A673 (cell line): ENCODE measurements at places on chromosomes 2 and 18. TPM values are rescaled to one million over a fixed set of nuclear protein-coding genes. Genes with fewer than 3 reads are reported as not detected.

The RETREG2 gene
- 53.1 and 59.0 TPM in 2 replicates for total RNA-seq

The FAM124B gene
- not detected in 2 replicates for total RNA-seq

The TUBB8B gene
- total RNA-seq, result 0.77 and 0.79 TPM in 2 replicates

GRCh38 chr2:221571025-221571550, 1.0 kb downstream of the EPHA4 start:
- peak; percentile 24 for DNase-seq

- DNase-seq, result peak; percentile 84
These were observed 5.1 kb downstream of the POLR1B start for GRCh38 chr2:112547333-112547732.

- no peak for DNase-seq
These were observed 263.1 kb upstream of the ID2 start for GRCh38 chr2:8418721-8419120.

- DNase-seq, result no peak
These were observed 153.6 kb downstream of the NCKAP5 start for GRCh38 chr2:133414486-133415209.

DNA sequence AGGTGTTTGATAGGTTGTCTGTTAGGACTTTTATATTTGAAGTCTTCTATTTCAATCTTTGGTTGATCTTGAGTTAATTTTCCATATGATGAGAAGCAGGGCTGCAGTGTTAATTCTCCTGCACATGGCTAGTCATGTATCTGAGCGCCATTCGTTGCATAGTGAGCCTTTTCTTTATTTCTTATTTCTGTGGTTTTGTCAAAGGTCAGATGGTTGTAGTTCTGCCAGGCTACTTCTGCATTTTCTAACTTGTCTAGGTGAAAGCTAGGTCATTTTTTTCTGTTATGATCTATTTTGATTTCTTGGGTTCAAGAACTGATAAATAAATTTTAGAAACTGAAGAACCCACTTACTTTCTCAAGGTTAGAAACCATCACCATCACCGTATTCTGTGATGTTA, 56.7 kb downstream of the CCDC74A start:
- no peak for DNase-seq

GRCh38 chr2:236964291-236964690, 121.4 kb upstream of the COPS8 start:
- no peak for DNase-seq

GRCh38 chr2:16055848-16056580, 115.7 kb downstream of the MYCN start:
- no peak for DNase-seq

GRCh38 chr2:118837067-118837466, 10.4 kb downstream of the EN1 start:
- no peak for DNase-seq

- no peak for DNase-seq
These were observed 52.9 kb downstream of the DNER start for GRCh38 chr2:229661478-229661877.

- DNase-seq, result no peak
These were observed 336.3 kb upstream of the NRXN1 start for GRCh38 chr2:51368250-51368649.

- DNase-seq, result no peak
These were observed 1076.2 kb downstream of the TSN start for GRCh38 chr2:122831649-122832048.

DNA sequence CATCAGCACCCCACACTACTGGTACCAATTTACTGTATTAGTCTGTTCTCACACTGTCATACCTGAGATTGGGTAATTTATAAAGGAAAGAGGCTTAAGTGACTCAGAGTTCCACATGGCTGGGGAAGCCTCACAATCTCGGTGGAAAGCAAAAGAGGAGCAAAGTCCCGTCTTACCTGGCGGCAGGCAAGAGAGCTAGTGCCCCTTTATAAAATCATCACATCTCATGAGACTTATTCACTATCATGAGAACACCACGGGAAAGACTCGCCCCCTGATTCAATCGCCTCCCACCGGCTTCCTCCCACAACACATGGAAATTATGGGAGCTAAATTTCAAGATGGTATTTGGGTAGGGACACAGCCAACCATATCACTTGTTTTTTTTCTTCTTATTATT, 717.2 kb downstream of the TRIB2 start:
- DNase-seq, result no peak

DNA sequence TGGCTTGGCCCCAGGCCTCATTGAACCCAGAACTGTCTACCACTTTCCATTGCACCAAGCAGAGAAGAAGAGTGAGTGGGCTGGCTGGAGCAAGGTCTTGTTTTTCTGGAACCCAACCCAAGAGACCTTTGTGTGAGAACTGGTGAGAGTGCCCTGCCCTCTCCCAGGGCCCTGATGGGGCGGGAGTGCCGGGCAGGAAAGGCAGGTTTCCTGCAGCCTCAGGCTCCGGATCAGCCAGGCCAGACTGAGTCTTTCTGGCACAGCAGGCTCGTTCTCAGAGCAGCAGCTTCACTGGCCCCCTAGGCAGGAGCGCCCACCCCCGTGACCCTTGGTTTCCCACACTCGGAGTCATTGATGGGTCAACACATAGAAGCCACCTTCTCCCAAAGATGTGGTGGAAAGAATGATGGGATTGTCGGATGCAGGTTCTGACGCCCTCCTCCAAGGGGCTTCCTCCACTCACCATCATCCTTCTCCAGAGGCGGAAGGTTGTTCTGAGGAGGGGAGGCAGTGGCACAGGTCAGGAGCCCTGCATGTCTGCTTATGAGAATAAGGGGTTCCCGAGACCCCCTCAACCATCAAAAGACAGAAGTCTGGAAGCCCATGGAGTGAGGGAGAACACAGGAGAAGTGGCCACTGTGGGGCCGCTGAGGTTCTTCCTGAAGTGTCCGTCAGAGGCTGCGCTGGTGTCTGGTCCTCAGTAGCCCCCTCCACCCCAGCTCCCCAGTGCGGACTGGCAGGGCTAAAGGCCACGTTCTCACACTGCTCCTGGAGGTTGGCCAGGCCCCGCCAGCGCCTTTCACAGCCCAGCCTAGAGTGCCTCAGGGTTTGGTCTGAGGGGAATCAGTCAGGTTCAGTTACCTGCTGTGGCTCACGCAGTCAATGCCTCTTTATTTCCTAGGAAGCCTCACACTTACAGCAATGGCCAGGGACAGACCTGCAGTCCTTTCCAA, 62.8 kb upstream of the LAPTM4A start:
- DNase-seq, result no peak

GRCh38 chr2:241703032-241703604, 1.3 kb downstream of the ING5 start:
- DNase-seq, result peak; percentile 48

GRCh38 chr2:224252631-224253030, 149.3 kb downstream of the FAM124B start:
- no peak for DNase-seq

DNA sequence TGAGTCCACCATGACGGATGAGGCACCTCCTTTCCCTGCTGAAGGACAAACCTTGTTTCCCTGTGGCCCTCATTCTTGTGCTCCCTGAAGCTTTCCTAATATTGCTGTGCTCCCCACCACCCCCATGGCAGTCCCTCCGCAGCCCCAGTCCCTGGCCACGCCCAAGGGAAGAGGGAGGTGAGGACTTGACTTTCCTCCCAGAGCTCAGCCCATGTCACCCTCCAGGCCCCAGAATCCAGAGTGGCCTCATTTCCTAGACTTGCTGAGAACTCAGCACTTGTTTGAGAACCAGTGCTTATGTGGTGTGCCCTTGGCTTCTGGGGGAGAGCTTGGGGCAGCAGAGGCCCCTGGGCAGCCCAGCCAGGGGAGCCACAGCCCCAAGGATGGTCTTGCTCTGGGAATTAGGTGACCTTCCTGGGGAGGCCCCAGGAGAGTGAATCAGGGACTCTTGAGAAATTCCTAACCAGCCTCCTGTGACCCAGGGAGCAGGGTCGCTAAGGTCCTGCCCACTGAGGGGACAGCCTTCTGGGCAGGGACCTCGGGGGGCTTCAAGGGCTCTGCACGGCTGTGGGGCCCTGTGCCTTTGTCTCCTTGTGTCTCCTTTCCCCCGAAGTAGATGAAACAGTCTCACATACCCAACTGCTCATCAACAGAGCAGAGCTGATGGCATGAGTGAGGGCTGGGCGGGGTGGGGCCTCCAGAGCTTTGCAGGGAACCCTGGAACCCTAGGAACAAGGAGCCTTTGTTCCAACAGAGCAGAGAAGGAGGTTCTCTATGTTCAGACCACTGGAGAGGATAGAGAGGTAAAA, 27.9 kb downstream of the PSD4 start:
- no peak for DNase-seq

DNA sequence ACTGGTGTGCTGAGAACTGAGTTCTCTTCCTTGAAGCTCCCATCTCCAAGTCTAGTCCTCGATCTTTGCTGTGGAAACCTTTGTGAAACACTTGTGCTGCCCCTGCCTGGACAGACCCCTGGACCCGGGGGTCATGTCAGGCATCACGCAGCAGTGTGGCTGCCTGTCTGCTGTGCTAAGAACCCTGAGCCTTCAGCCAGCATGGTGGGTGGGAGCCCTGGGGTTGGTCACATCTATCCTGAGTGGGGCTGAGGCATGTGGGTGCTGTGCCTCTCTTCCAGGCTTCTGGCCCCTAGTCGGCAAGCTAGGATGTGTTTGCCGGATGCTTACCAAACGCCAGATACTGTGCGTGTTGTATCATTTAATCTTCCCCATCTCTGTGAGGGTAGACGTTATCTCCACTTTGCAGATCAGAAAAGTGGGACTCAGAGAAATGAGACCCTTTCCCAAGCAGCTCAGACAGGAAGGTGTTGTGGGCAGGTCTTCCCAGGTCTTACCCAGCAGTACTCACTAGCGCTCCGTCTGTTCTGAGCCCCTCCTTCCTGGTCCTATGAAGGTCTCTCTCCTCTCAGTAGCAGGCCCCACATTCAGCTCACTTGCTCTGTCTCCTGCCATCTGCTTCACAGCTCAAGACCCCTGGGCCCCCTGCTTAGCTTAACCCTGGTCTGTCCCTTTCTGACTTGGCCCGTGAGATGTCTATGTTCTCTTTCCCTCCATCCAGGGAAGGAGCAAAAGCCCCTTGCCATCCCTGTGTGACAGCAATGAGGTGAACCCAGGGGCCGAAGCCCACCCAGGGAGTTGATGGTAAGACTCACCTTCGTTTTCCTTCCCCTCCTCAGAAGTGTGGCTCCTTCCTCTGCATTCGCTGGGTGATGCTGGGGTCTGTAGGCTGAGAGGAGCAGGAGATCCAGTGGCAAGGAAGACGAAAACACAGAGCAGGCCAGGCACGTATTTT, 242.8 kb downstream of the FAM210A start:
- DNase-seq, result no peak

DNA sequence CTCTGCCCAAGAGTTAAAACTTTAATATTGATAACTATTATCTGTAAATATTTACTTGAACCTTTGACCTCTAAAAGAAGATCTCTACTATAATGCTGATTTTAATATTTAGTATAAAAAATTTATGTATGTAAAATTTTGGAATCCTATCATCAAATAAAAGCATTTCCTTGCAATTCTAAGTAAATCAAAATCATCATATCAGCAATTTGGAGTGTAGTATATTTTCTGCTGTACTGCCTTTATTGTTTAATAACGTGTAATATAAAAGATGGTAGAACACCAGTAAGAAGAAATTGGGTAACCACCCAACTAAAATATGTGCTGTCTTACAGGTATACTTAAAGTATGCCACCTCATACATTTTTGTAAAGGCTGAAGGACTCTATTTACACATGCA, 94.6 kb downstream of the TLK1 start:
- no peak for DNase-seq

GRCh38 chr2:195017890-195018289, 639.1 kb upstream of the SLC39A10 start:
- no peak for DNase-seq

DNA sequence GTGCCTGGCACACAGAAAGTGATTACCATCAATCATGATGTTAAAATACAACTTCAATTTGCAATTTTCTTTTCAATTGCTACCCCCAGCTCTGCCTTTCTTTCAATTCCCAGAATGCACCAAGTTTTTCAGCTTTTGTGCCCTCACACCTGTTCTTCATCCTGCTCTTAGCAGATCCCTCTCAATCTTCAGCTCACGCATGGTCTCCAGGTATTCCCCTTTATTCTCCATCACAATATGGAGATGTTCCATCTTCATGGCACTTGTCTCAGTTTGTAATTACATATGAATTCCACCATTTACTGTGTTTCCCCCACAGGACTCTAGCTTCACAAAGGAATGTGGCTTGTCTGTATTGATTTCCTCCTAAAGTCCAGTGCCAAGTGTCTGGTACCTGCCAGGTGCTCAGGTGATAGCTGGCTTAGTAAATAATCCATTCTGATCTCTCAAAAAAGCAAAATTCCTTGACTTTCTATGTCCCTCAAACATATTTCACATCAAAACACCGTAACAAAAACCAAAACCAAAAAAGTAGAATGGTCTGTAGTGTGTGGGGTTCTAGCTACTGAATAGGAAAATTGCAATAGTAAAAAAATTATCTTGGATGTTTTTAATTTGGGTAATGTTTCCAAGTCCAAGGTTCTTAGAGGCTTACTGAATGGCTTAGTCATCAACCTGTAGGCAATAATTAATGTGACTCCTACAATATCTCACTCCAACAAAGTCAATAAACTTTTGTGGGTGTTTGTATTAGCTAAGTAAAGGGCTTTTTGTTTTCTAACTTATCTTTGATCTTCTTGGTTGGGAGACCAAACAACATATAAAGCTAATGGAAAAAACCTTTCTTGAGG, 2.9 kb upstream of the INSIG2 start:
- DNase-seq, result no peak

GRCh38 chr2:211093743-211094303, 537.4 kb downstream of the CPS1 start:
- DNase-seq, result no peak

DNA sequence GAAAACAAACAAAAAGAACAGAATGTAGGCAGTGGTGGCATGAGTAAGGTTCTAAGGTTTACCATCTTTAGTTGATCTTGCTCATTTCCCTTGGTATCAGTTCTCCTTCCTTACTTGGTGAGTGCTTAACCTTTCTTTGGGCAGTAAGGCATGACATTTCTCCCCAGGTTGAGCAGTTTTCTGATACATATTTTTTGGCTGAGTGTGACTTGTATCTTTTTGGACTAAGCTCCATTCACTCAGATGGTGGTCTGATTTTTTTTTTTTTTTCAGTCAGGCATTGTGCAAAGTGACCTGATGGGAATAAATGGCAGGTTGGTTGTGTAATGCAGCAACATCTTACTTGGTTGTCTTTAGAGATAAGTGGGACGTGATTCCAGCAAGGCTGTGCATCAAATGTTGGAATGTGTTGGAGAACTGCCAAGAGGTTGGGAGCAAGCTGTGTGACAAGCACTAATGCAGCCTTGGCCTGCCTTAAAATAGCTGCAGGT, 15.1 kb downstream of the SPTBN1 start:
- DNase-seq, result peak; percentile 90

DNA sequence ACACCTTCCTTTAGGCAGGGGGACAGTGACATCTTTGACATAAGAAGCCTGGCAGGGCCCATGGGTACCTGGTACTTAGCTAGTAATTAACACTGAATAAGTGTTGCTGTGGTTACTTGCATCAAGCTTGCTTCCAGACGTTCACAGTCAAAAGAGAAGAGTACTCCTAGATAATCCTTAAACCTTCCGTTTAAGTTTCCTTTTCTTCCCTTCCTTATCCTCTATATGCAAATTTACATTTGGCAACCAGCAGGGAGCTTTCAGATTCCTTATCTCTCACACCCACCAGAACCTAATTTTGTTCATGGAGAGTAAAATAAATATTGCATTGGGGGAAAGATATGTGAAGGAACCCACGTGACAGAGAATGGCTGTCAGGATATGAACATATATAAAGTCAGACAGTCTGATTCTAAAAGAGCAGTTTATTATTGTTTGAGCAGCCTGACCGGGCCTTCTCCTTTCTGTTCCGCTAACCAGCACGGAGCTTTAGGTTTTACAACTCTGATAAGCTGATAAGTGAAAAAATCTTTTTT, 7.8 kb upstream of the RAB31 start:
- DNase-seq, result peak; percentile 60

- no peak for DNase-seq
These were observed 245.8 kb downstream of the EIPR1 start for GRCh38 chr2:3131636-3132326.

- no peak for DNase-seq
These were observed 71.2 kb upstream of the ALKAL2 start for GRCh38 chr2:359047-359446.
